ENCODE measurements at places on chromosomes 1 and 21.

GRCh38 chr1:214623430-214623829 lies 20.4 kb downstream of the CENPF start:
- no peak for DNase-seq

- no peak for DNase-seq
Measured at GRCh38 chr1:169809370-169810095, 14.8 kb upstream of the METTL18 start.

- DNase-seq, result no peak
Measured at GRCh38 chr21:45250914-45251634, 36.6 kb downstream of the POFUT2 start.

- DNase-seq, result no peak
Measured at GRCh38 chr1:154556422-154556821, 2.0 kb downstream of the UBE2Q1 start.

DNA sequence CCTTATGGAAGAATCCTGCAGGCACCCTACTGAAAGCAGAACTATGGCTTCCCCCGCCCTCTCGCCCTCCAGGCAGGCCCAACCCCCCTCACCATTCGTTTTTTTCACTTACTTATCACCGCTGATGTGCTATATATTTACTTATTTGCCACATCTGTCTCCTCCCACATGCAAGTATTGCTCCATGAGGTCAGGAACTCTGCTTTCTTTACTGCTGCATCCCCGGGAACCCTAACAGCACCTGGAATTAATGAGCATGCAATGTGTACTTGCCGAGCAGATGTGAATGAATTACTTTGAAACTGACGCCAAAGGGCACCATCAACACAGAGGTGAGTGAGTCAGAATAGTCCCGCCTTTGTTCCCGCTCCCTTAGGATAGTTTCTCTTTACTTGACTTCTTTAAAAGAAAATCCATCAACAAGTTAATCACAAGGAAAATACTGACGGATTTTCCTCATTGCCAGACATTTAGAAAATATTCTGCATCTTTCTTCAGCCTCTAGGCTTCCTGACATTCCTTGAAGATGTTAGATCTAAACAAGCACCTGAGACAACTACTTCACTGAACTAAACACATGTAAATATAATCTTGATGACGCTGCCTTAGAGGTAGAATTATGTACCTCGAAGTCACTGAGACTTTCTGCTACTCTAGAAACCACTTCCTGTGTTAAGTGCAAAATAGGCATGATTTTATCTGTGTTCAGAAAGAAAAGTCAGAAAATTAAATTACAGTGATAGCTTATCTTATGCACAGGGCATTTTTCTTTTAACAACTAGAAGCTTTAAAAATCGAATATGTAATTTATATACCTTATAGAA lies 17.5 kb upstream of the RAB4A start:
- no peak for DNase-seq

- DNase-seq, result no peak
Measured at GRCh38 chr1:58439946-58440345, 106.6 kb downstream of the OMA1 start.

DNA sequence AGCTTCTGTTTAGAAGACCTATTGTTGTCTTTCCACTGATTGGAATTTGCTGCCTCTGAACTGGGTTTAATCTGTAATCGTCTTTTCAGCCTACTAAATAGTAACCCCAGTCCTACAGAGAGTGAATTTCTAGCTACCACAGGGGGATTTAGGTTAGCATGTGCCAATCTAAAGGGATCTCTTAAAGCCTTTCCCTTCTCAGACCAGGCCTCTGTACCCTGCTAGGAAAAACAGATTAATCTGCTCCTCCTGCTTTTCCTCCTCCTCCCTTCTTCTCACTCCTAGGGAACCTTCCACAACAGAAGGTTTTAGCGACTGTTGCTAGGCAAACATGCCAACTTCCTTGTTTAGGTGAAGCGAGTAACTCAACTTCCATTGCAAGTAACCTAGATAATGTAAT lies 1.3 kb upstream of the RC3H1 start:
- no peak for DNase-seq
